ENCODE measurements at places on chromosomes 1 and 21.

- DNase-seq = no peak
Measured at GRCh38 chr21:36976882-36977651, 10.6 kb upstream of the HLCS start.

DNA sequence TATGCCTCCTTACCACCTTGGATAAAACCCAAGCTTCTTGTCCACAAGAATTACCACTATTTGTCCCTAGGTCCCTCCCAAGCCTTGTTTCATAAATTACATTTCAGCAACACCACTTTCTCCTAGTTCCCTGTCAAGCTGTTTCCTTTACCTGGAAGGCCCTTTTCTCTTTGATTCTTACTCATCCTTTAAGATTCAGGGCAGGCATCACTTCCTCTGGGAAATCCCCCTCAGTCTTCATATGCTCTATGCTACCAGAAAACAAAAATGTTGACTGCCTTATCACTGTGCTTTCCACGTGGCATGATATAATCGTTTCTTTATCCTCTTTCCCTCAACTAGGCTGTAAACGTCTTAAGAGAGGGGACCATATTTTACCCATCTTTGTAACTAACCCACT lies 102.7 kb downstream of the LYST start:
- DNase-seq = no peak

GRCh38 chr1:57796616-57797015 lies 372.8 kb upstream of the DAB1 start:
- no peak for DNase-seq

DNA sequence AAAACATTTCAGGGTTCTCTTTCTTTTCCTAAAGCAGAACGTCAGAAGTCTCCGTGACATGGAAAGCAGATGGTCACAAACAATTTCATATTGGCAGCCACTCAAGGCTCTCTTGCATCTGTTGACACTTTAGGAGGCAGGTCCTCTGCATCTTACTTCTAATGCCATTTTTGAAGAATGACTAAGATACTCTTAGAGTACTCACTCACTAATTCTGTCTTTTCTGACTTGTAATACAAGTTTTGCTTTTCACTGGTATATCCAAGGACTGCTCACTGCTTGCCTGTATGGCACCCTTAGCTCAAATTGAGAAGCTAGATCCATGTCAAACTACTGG lies 68.3 kb downstream of the PRRX1 start:
- DNase-seq = no peak

DNA sequence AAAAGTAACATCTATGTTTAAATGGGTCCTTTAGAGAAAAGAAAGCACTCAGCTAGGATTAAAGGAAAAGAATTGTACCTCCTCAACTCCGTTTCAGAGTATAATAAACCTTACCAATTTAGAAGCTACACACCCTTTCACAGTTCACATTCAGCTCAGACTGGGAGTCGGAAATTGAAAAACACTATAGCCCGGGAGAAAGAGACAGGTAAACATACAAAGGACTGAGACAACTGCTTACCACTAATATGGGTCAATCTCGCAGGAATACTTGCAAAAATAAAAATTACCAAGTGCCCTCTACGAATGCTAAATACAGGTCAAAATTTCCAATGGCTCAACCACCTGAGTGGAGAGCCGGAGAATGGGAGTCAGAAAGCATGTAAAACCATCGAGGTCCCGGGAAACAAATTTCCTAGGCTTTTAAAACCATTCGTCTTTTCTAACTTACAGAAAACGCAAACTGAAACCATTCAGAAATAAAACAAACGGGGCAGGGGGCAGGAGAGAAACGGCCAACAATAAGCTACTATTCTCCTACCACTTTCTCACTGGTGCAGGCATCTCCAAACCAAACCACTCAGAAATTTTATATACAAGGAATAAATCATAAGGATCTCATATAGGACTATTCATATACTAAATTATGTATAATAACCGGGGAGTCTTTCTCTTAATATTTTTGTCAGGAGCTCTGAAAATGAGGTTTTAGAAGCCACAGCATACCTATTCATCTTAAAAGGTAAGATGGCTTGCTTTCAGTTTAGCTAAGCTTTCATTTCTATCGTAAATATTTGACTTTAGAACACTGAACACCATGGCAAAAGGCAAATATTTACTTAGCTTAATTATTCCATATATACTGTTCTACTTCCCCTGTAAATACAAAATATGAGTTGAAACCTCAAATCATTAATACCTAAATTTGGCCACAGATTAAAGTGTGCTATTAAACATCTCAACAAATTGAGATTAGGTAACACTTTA lies 136.5 kb downstream of the RERE start:
- no peak for DNase-seq

DNA sequence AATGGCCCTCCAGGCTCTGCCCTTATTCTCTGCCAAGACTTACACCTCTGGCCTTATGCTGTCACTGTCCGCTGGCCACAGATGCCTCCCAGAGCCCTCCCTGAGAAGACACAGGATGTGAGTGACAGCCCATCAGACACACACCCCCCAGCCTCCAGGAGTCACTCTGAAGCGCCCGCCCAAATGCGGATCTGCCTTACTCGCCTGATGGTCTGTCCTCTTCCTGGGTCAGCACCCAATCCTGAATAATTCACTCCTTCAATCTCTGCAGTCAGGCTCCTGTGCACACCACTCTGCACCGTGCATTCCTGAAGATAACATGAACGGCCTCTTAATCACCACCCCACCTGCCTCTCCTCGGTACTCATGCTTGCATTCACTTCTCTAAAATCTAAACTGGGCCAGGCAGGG lies 14.7 kb downstream of the CLSTN1 start:
- no peak for DNase-seq

DNA sequence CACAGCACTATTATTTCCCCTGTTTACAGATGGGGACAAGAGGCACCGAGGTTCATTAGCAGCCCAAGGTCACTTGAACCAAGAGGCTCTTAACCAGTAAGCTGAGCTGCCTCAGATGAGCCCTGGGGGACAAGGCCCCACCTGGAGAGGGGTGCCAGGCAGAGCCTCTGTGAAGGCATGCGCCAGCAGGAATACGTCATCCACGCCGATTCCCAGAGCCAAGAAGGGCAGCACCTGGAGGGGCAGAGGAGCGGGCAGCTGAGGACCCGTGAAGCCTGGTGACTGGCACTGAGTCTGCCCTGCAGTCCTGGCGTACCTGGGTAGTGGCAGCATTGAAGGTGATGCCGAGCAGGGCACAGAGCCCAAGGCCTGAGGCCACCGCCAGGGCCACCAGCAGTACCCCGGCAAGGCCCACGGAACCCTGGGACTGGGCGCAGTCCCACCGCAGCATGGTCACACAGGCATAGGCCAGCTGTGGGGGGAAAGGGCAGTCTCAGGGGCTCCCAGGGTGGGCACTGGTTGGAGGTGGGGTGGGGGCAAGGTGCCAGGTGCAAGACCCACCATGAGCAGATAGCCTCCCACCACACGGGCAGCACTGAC lies 14.1 kb downstream of the PTCH2 start:
- no peak for DNase-seq

DNA sequence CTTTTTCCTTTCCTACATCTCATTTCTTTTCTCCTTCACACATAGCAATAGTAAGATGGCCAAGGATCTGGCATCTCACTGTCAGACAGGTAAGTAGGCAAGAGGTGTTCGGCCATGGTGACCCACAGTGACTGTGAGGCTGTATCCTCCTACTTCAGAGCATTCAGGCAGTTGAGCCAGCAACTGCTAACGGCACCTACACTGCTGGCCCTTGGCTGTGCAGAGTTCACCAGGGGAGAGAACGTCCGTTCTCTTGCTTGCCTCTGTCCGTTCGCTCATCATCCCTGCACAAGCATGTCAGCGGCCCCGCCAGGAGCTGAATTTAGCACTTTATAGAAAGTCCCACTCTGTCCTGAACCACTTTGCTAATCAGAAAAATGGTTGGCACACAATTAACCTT lies 113.6 kb downstream of the GREM2 start:
- no peak for DNase-seq

DNA sequence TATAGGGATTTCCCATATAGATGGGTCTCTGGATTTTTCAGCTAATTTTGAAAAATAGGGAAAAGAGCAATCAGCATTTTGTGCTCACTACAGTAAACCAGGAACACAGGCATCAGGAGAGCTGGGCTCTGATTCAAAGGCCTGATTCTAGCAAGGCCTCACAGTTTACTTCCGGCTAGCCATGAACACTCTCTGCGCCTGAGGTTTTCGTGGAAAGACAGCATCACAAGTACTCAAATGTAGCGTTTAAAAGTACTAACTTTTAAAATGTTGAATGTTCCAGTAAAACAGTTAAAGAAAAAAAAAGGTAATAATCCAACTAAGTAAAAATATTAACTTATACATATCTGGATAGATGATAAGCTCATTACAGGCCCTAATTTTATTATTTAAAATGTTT lies 120.6 kb downstream of the SLC45A1 start:
- no peak for DNase-seq

DNA sequence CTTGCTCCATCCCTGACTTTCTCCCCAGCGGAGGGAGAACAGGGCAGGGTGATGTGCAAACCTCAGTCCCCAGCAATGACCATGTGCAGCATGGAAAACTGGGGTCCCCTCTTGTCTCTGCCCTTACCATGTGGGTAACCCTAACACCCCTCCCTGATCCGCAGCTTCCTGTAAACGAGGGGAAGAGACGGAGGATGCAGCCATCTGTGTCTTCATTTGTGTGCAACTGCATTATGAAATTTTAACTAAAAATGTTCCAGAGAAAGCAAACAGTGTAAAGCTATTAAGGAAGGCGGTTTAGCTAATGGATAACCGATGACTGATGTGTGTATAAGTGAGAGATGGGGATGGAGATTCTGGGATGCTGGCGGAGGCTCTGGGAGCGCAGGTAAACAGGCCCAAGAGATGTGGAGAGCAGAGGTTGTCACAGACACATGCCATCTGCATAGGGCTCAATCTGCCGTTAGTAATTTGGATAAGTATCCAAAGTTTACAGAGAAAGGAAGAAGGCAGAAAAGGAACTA lies 206.6 kb downstream of the DSCAM start:
- no peak for DNase-seq

GRCh38 chr1:115281143-115281542 lies 56.9 kb downstream of the NGF start:
- no peak for DNase-seq

- DNase-seq = no peak
Measured at GRCh38 chr1:198806861-198807260, 168.0 kb downstream of the PTPRC start.

DNA sequence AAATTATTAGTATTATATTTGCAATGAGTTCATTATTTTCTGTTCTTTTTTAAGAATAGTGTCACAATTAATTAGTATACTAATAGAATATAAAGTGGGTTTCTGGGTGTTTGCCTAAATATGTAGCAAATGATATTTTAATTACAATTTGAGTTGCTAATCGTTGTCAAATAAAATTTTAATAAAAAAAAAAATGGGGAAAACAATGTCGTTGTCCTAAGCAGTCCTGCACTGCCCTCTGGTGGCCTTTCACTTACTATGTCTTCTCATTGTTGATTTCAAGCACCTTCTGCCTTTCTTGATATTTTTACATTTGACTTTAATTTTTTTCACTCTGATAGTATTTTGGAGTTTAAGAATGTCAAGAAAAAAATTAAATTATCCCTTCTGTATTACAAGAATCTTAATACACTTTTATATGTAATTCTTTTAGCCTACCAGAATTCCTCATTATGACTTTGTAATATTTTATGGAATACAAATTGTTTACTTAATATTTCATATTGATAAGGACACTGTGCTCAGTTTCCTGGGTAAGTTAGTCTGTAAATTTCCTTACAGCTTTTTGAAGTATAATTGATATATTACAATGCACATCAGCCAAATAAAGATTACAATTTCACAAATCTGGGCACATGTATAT lies 104.5 kb upstream of the FMN2 start:
- DNase-seq = no peak

DNA sequence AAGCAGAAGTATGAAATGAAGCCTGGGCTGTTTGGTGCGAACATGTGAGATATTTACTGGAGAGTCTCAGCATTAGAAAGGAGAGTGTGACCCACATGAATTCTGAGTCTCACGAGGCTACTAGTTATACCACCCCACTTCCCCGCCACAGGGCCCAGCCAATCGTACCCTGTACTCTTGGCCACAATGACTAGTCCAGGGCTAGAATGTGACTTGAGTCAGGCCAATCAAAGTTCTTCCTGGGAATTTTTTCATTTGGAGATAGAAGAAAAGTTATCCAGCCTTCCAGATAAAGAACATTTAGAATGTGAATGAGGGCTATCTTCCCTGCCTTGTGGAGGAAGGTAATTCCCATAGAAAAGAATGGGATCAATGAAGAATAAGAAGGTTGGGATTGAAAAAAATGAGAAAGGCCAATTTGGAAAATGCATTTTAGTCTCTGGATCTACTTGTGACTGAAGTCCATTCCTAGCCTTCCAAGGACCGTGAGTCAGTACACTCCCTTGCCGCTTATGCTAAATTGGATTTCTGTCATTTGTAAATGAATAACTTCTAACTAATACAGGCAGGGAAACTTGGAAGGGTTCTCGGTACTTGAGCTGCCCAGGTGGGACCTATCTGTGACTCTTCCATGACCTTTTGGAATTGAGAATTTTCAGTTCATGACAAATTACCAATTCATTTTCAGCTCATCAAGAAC lies 12.3 kb upstream of the RIMKLA start:
- no peak for DNase-seq

- no peak for DNase-seq
Measured at GRCh38 chr1:233598891-233599541, 14.9 kb upstream of the KCNK1 start.

DNA sequence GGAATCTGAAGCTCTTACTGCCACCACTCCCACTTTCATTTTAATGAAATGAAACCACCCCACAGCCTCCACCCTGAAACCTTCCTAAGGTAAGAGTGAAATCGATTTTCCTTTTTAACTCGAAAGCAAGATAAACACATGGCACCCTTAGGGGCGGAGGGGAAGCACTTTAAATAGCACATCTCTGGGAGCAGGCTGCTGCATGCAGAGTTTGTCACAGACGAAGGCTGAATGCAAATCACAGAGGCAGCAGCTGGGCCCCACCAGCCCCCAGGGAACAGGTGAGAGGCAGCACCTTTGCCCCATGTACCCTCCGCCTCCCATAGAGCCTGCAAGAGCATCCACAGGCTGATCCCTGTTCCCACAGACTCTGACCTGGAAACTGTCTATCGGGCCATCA lies 60.0 kb upstream of the GRIK3 start:
- no peak for DNase-seq

GRCh38 chr1:234838182-234838581 lies 228.2 kb upstream of the IRF2BP2 start:
- no peak for DNase-seq

- no peak for DNase-seq
Measured at GRCh38 chr1:205470131-205470530, 14.3 kb upstream of the BLACAT1 start.

GRCh38 chr1:152410599-152410998 lies 3.5 kb downstream of the CRNN start:
- DNase-seq = no peak

GRCh38 chr1:22418933-22419382 lies 32.7 kb upstream of the ZBTB40 start:
- no peak for DNase-seq

GRCh38 chr1:154695985-154696384 lies 88.0 kb upstream of the ADAR start:
- DNase-seq = no peak

GRCh38 chr21:45225741-45226327 lies 61.9 kb downstream of the POFUT2 start:
- DNase-seq = no peak

Data from HuH-7.5 (cell line).